ENCODE measurements at places on chromosomes 2 and 18. TPM values are rescaled to one million over a fixed set of nuclear protein-coding genes. Genes with fewer than 3 reads are reported as not detected.

GRCh38 chr2:226306969-226307368 lies 492.7 kb downstream of the IRS1 start:
- no peak overlapping the region for H3K4me3 ChIP-seq
- no peaks in the 10 kb centered on the region for H3K4me1 ChIP-seq
- peaks cover 3% of the 10 kb centered on the region for H3K27me3 ChIP-seq
- no peaks in the 10 kb centered on the region for H3K36me3 ChIP-seq
- DNase-seq = no peak

DNA sequence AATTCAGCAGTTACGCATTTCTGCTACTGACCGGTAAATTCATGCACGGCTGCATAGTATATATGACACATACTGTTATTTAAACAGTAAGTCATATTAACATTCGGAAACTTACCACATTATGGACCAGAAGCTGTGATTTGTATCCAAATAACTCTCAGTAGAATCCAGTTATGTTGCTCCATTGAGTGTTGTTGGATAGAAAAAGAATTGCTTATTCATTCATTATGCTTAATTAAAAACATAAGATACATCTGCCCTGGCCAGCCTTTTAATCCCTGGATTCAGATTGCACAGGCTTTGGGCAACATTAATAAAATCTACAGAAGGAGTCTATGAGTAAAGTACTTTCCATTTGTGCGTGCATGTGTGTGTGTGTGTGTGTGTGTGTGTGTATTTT lies 111.3 kb downstream of the CPS1 start:
- no peak for DNase-seq
- no peaks in the 10 kb centered on the region for H3K36me3 ChIP-seq
- no peak overlapping the region for H3K4me3 ChIP-seq
- no peaks in the 10 kb centered on the region for H3K4me1 ChIP-seq

- no peak overlapping the region for H3K27ac ChIP-seq
- no peaks in the 10 kb centered on the region for H3K4me1 ChIP-seq
- peaks cover 6% of the 10 kb centered on the region for H3K27me3 ChIP-seq
- DNase-seq = no peak
Measured at GRCh38 chr18:44586782-44587524, 93.7 kb upstream of the SETBP1 start.

DNA sequence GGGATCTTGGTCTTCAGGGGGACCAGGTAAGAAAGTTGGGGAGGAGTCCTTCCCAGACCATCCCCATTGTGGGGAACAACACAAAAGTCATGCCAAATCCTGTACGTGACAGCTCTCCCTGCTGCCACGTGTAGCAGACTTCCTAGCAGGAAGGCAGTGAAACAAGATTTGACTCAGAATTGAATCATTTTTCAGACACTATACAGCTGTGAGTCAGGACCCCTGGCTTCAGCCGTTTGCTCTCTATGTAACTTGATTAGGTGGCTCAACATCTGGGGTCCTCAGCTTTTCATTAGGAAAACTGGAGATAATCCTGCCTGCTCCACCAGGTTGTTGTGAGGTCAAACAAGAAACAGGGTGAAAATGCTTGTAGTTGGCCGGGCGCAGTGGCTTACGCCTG lies 32.9 kb upstream of the PDCL3 start:
- H3K4me1 ChIP-seq = no peaks in the 10 kb centered on the region
- H3K27me3 ChIP-seq = peaks cover 4% of the 10 kb centered on the region
- no peak for DNase-seq
- H3K4me3 ChIP-seq = no peak overlapping the region
- H3K27ac ChIP-seq = no peak overlapping the region

GRCh38 chr2:54903736-54904554 lies 146.3 kb downstream of the RTN4 start:
- no peak overlapping the region for H3K4me3 ChIP-seq
- DNase-seq = peak; percentile 80
- peaks cover 8% of the 10 kb centered on the region for H3K4me1 ChIP-seq
- peak overlapping the region; percentile 14 for H3K27ac ChIP-seq
- H3K36me3 ChIP-seq = no peaks in the 10 kb centered on the region

GRCh38 chr2:47815764-47816163 lies 32.8 kb downstream of the MSH6 start:
- no peak for DNase-seq
- peaks cover 18% of the 10 kb centered on the region for H3K4me1 ChIP-seq
- H3K27me3 ChIP-seq = no peaks in the 10 kb centered on the region
- no peak overlapping the region for H3K4me3 ChIP-seq
- peaks cover 64% of the 10 kb centered on the region for H3K36me3 ChIP-seq

- H3K36me3 ChIP-seq = no peaks in the 10 kb centered on the region
- no peak for DNase-seq
- no peaks in the 10 kb centered on the region for H3K4me1 ChIP-seq
Measured at GRCh38 chr2:53505826-53506225, 261.8 kb upstream of the CHAC2 start.

Gene MAPK4
- total RNA-seq = not detected

Data from activated CD8-positive, alpha-beta T cell treated with anti-CD3 and anti-CD28 coated beads for 36 hours (primary cell).